ENCODE measurements at places on chromosomes 2 and 18. TPM values are rescaled to one million over a fixed set of nuclear protein-coding genes. Genes with fewer than 3 reads are reported as not detected.
A peak's percentile ranks its signal among the peaks of the same experiment; 100 is the strongest.

The SCN2A gene
- total RNA-seq, result 0.05 TPM

DNA sequence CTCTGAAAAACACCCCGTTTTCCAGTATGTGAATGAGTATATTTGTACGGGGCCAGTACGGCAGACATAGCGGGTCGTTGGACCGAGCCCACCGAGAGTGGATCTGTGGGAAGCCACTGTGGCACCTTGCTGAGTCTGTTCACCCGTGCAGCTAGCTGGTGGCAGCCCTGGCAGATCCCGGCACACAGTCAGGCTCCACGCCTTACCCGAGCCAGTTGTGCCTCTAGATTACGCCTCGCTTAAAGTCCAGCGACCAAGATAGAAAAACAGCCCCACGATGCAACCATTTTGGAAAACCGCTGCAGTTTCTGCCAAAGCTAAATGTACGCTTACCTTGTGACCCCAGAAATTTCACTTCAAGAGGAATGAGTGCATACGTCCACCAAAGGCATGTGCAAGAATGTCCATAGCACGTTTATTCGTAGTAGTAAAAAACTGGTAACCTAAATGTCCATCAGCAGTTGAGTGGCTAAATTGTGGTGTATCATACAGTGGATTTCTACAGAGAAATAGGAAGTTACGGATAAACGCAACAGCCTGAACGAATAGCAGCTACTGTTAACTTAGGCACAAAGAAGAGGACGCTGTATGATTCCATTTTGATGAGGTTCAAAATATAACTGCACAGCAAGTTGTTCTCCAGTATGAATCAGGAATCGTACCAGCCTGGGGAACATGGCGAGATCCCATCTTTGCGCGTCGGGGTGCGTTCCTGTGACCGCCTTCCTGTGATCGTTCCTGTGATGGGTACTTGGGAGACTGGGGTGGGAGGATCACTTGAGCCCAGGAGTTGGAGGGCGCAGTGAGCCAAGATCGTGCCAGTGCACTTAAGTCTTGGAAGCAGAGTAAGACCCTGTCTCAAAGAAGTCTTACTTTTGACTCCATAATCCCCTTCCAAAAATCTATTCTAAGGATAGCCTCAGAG is 688 bp upstream of the WDR33 start:
- peak overlapping the region; percentile 99 for H3K4me3 ChIP-seq
- H3K27ac ChIP-seq, result peak overlapping the region; percentile 99
- no peaks in the 10 kb centered on the region for H3K27me3 ChIP-seq
- peaks cover 18% of the 10 kb centered on the region for H3K4me1 ChIP-seq
- peaks cover 39% of the 10 kb centered on the region for H3K36me3 ChIP-seq

DNA sequence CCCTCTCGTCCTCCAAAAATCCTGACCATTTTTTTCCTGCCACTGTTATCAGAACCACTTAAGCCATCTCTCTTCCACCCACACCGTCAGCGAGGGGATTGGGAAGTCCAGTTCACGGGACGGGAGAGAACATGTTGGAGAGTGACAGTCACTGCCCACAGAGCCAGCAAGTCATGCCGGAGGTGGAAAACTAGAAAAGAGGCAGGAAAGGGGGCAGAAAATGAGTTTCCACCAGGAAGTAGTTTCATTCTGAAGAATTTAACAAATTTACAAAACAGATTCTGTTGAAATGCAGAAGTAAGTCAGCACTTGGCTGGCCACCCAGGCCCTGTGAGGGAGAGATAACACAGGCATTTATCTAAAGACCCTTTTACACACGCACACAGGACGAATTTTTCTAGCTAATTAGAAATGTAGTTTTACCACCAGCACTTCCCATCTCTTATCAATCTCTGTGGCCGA is 431.3 kb downstream of the TSN start:
- no peak overlapping the region for H3K27ac ChIP-seq
- no peak overlapping the region for H3K4me3 ChIP-seq
- no peak for ATAC-seq
- no peaks in the 10 kb centered on the region for H3K4me1 ChIP-seq
- H3K36me3 ChIP-seq, result no peaks in the 10 kb centered on the region
- H3K27me3 ChIP-seq, result peaks cover 14% of the 10 kb centered on the region

GRCh38 chr2:240628808-240629618 is 3.7 kb downstream of the GPR35 start:
- no peaks in the 10 kb centered on the region for H3K4me1 ChIP-seq
- H3K4me3 ChIP-seq, result no peak overlapping the region
- ATAC-seq, result no peak
- no peaks in the 10 kb centered on the region for H3K27me3 ChIP-seq
- no peaks in the 10 kb centered on the region for H3K36me3 ChIP-seq

DNA sequence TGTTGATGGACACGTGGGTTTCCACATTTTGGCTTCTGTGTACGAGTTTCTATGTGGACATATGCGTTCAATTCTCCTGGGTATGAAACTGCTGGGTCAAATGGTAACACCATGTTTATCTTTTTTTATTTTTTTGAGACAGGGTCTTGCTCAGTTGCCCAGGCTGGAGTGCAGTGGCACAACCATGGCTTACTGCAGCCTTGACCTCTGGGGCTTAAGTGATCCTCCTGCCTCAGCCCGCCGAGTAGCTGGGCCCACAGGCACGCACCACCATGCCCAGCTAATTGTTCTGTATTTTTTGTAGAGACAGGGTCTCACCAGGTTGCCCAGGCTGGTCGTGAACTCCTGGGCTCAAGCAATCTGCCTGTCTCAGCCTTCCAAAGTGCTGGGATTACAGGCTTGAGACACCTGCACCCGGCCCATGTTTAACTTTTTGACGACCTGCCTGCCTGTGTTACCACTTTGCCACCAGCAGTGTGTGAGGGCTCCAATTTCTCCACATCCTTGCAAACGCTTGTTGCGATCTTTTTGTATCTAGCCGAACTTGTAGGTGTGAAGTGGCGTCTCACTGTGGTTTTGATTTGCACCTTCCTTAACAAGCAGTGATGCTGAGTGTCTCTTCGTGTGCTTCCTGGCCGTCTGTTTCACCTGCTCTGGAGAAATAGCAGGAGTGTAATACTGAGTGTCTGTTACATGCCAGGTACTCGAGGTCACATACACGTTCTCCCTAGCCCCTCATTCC is 6.9 kb downstream of the HSBP1L1 start:
- ATAC-seq, result no peak
- H3K4me3 ChIP-seq, result no peak overlapping the region
- H3K4me1 ChIP-seq, result peaks cover 4% of the 10 kb centered on the region
- H3K27me3 ChIP-seq, result no peaks in the 10 kb centered on the region
- H3K36me3 ChIP-seq, result peaks cover 62% of the 10 kb centered on the region

- peaks cover 25% of the 10 kb centered on the region for H3K4me1 ChIP-seq
- no peaks in the 10 kb centered on the region for H3K27me3 ChIP-seq
- H3K36me3 ChIP-seq, result peaks cover 22% of the 10 kb centered on the region
- no peak overlapping the region for H3K27ac ChIP-seq
- H3K4me3 ChIP-seq, result no peak overlapping the region
These were observed 232.9 kb upstream of the ID2 start for GRCh38 chr2:8448824-8449556.

- H3K4me3 ChIP-seq, result no peak overlapping the region
- H3K4me1 ChIP-seq, result peaks cover 16% of the 10 kb centered on the region
- no peaks in the 10 kb centered on the region for H3K27me3 ChIP-seq
- H3K36me3 ChIP-seq, result no peaks in the 10 kb centered on the region
These were observed 32.8 kb downstream of the TGFA start for GRCh38 chr2:70520825-70521224.

GRCh38 chr2:88181511-88181910 is 11.4 kb downstream of the THNSL2 start:
- H3K27me3 ChIP-seq, result no peaks in the 10 kb centered on the region
- peak; percentile 76 for ATAC-seq
- no peaks in the 10 kb centered on the region for H3K36me3 ChIP-seq
- H3K27ac ChIP-seq, result peak overlapping the region; percentile 90
- H3K4me1 ChIP-seq, result peaks cover 6% of the 10 kb centered on the region
- H3K4me3 ChIP-seq, result peak overlapping the region; percentile 34

- H3K4me3 ChIP-seq, result no peak overlapping the region
- H3K27ac ChIP-seq, result no peak overlapping the region
- no peaks in the 10 kb centered on the region for H3K4me1 ChIP-seq
- H3K27me3 ChIP-seq, result no peaks in the 10 kb centered on the region
These were observed 243.5 kb upstream of the MYT1L start for GRCh38 chr2:2574401-2575180.

- H3K27ac ChIP-seq, result peak overlapping the region; percentile 5
- H3K4me3 ChIP-seq, result no peak overlapping the region
- no peaks in the 10 kb centered on the region for H3K4me1 ChIP-seq
- peaks cover 14% of the 10 kb centered on the region for H3K27me3 ChIP-seq
- no peaks in the 10 kb centered on the region for H3K36me3 ChIP-seq
- ATAC-seq, result peak; percentile 85
These were observed 52.1 kb upstream of the ANKRD62 start for GRCh38 chr18:12041561-12041960.

GRCh38 chr18:61975526-61976326 is 82.9 kb upstream of the RNF152 start:
- H3K27ac ChIP-seq, result peak overlapping the region; percentile 47
- H3K36me3 ChIP-seq, result no peaks in the 10 kb centered on the region
- H3K4me1 ChIP-seq, result peaks cover 11% of the 10 kb centered on the region
- H3K27me3 ChIP-seq, result no peaks in the 10 kb centered on the region
- peak; percentile 83 for ATAC-seq

- no peaks in the 10 kb centered on the region for H3K4me1 ChIP-seq
- H3K27me3 ChIP-seq, result peaks cover 22% of the 10 kb centered on the region
- H3K36me3 ChIP-seq, result no peaks in the 10 kb centered on the region
- H3K27ac ChIP-seq, result no peak overlapping the region
- H3K4me3 ChIP-seq, result no peak overlapping the region
- no peak for ATAC-seq
These were observed 31.0 kb downstream of the MYO3B start for GRCh38 chr2:170208967-170209366.

GRCh38 chr2:208134928-208135586 is 5.4 kb upstream of the CRYGC start:
- H3K27ac ChIP-seq, result no peak overlapping the region
- H3K4me1 ChIP-seq, result no peaks in the 10 kb centered on the region
- H3K27me3 ChIP-seq, result peaks cover 5% of the 10 kb centered on the region
- no peaks in the 10 kb centered on the region for H3K36me3 ChIP-seq
- H3K4me3 ChIP-seq, result no peak overlapping the region
